PC-3 (cell line): ENCODE measurements at places on chromosomes 13 and 19.
A peak's percentile ranks its signal among the peaks of the same experiment; 100 is the strongest.

DNA sequence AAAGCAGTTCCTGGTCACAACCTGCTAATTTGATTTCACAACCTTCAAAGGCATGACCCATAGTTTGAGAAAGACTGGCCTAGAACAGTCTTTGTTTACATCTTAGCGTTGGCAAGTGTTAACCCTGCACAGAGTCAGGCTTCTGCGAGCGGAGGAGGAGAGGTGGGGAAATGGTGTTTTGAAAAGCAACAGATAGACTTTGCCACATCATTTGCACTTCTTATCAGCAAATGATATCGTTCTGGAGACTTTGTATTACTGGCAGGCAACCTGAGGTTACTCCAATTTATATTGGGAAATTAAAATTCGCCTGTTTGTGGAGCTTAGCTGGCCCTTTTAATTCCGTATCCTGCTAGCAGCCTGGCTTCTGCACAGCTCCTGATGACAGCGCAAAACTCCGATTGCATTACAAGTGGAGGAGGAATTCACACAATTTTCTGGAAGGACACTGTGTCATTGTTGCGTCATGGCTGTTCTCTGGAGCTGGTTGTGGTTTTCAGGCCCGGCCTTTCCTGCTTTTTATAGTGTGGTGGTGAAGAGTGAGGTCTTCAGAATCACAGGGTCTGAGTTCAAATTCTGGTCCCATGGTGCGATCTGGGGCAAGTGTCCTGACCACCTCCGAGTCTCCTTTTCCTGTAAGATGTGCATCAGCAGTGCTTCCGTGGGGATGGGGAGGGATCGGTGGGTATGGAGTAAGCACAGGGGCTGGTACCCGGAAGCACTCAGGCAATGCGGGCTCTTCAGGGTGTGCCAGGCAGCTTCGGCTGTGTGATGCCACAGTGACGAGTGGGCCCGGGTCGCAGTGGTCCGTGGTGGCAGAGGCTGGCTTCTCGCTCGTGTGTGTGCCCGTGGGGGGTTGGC lies 49.1 kb upstream of the EHD2 start:
- peak; percentile 86 for DNase-seq

GRCh38 chr13:21719463-21719862 lies 48.6 kb downstream of the FGF9 start:
- no peak for DNase-seq

DNA sequence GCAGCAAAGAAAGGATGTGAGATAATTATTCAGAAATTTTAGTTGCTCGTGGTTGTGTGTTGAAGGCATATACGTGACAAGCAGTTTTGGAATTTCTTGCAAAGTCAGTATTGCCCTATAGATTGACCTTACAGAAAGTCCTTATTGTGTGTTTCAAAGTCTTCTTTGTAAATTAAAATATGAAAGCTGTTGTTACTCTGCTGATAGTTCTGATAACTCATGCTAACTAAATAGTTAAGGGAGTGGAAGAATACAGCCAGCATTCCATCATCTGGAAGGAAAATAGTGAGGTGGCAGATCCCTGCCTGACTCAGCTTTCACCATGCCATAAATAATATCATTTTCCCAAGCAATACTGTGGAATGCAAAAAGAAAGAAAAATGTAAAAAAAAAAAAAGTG lies 27.2 kb downstream of the WASF3 start:
- peak; percentile 18 for DNase-seq

DNA sequence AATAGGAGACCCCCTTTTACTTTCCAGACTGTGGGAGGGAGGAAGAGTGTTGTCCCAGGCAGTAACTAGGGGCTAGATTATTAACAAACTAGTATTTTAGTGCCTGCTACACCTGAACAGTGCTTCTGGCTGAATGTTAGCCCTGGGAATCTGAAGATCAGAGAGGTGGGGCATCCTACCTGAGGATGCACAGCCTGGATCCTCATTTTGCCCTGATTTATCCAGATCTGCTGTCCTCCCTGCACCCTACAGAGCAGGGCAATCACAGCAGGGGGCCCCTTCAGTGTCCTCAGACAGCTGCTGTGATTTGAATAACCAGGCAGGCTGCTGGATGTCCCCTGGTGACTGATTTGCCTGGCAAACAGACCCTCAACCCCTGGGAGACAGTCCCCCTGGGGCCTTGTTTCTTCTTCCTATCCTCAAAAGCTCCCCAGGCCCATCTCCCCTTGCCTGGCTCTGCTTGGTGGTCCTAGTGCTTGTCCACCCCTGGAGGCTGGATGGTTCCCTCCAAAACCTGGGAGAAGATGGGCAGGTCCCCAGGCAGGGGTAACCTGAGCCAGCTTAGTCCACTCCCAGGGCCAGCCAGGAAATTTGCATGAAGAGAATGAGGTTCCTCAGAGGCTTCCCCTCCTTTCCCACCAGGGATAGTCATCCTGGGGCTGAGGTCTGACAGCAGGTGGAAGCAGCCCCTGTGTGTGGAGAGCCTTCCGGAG lies at the start of gene OVOL3:
Gene OVOL3, plus strand, starts transcription at position 657 of the 713 bp plus-strand sequence. CDS start 60 bp downstream, outside the sequence.
- no peak for DNase-seq

- DNase-seq, result no peak
Measured at GRCh38 chr13:107376341-107377125, 808.6 kb upstream of the ARGLU1 start.

GRCh38 chr13:45447050-45447661 lies 17.6 kb upstream of the COG3 start:
- no peak for DNase-seq

DNA sequence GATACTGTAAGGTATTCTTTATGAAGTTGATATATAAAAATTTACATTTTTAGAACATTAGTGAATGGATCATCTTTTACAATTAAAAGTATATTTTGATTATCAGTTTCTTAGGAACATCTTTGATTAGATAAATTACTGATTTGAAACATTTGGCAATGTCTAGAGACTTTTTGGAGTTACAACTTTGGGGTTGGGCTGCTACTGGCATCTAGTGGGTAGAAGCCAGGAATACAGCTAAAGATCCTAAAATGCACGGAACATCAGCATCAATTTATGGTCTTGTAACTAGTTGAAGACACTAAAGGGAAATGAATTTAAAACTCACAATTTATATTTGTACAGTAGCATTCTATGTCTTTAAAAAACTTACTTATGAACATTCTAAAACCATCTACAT lies 19.9 kb downstream of the POMP start:
- DNase-seq, result peak; percentile 10
